ENCODE measurements at places on chromosomes 1 and 21. TPM values are rescaled to one million over a fixed set of nuclear protein-coding genes. Genes with fewer than 3 reads are reported as not detected.

DNA sequence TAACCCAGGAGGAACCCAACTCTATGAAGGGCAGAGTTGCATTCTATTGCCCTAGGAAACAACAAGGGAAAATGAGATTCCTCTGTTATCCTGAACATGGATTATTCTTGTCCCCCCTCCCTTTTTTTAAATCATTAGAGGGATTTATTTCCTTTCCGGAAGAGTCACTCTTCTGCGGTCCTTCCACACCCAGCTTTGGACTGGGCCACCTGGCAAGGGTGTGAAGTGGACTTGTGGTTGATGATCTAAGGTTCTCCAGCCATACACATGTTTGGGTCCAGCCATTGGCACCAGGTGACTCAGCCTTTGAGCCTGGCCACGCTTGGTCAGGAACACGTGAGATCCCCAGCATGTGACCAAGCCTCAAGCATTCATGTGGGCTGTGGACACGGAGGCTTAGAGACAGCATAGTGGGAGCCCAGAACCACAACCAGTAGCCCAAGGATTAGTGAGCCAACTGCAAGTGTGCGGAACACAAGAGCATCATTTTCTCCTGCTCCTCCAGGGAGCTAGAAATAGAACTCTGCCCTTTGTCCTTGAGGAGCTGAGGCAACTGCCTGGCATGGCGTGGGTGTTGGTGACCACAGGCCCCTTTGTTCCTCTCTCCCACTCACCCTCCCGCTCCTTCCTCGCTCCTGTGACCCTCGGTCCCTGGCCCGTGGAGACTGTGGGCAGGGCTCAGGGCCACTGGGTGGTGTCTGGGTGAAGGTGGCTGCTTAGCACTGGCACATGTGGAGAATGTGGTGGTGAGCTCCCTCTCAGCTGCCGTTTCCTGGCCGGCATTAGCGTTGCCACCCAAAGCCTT lies 50.1 kb downstream of the NENF start:
- H3K27me3 ChIP-seq, result no peaks in the 10 kb centered on the region
- H3K4me3 ChIP-seq, result no peak overlapping the region
- no peaks in the 10 kb centered on the region for H3K36me3 ChIP-seq

DNA sequence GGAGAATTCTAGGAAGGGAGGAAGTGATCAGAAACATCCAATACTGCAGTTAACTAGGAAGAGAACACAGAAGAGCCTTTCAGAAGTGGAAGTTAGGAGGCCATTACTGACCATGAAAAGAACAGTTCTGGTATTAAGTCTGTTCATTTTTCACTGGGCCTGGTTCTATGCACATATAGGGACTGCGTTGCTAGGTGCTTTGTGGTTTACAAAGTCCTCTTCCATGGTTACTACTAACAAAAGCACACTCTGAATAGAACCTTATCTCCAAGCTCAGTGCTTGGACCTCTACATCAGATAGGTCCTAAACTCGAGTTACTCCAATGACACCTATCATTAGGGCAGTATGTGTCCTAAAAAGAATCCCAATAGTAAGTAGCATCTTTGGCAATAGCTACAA lies 75.4 kb downstream of the RPAP2 start:
- H3K4me3 ChIP-seq, result no peak overlapping the region
- H3K4me1 ChIP-seq, result peaks cover 7% of the 10 kb centered on the region
- no peaks in the 10 kb centered on the region for H3K27me3 ChIP-seq
- H3K36me3 ChIP-seq, result peaks cover 12% of the 10 kb centered on the region
- H3K27ac ChIP-seq, result peak overlapping the region; percentile 22
- no peak for DNase-seq

The PAX7 gene
- total RNA-seq, result 0.07 TPM

DNA sequence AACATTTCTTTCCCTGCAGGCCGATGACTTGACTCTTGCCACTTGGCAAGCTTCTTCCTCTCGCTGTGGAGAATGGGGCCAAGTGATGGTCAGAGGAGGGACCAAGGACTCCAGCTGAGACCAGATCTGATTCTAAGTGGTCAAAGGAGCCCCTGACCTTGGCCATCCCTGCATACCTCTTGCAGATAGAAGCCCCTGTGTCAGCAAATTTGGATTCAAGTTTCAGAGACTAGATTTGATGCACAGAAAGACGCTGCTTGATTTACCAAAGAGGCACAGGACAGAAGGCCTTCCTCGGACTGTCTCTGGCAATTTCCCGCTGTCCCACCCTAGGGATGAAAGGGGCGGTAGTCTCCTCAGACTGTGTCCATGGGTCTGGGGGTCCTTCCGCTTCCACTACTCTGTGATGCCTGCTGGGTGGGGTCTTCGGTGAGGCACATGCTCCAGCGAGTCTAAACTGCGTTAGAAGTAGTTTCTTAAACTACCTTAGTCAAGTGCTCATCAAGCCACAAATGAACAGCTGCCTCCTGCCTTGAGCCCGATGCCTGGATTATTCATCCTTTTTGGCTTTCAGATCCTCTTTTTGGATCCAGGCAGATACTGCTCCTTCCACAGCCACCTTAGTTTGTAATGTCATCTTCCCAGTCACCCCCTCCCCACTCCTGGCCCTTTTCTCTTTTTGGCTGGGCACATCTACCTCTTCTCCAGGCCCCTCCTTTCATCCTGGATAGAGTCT lies 31.8 kb upstream of the RBM15 start:
- peaks cover 17% of the 10 kb centered on the region for H3K4me1 ChIP-seq
- no peak for DNase-seq
- no peaks in the 10 kb centered on the region for H3K36me3 ChIP-seq
- H3K27me3 ChIP-seq, result peaks cover 43% of the 10 kb centered on the region

The NCF2 gene
- total RNA-seq, result 0.47 TPM

The TLCD4 gene
- total RNA-seq, result 6.2 TPM

The TNFRSF18 gene
- 0.51 TPM for total RNA-seq

The INSRR gene
- total RNA-seq, result 0.45 TPM

- H3K4me3 ChIP-seq, result no peak overlapping the region
- peaks cover 4% of the 10 kb centered on the region for H3K36me3 ChIP-seq
- H3K4me1 ChIP-seq, result peaks cover 44% of the 10 kb centered on the region
- no peaks in the 10 kb centered on the region for H3K27me3 ChIP-seq
Observed at GRCh38 chr1:43834280-43835081, 99.1 kb upstream of the ARTN start.

GRCh38 chr1:246107516-246108277 lies 399.4 kb downstream of the SMYD3 start:
- H3K27me3 ChIP-seq, result no peaks in the 10 kb centered on the region
- DNase-seq, result no peak
- H3K36me3 ChIP-seq, result no peaks in the 10 kb centered on the region
- H3K4me3 ChIP-seq, result no peak overlapping the region

The KCNJ6 gene
- 0.02 TPM for total RNA-seq

DNA sequence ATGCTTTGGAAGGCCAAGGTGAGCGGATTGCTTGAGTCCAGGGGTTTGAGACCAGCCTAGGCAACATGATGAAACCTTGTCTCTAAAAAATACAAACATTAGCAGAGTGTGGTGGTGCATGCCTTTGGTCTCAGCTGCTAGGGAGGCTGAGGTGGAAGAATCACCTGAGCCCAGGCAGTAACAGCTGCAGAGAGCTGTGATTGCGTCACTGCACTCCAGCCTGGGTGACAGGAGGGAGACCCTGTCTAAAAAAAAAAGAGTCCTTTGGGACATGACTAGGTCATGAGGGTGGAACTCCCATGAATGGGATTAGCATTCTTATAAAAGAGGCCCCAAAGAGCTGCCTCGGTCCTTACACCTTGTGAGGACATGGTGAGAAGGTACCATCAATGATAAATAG lies 436.0 kb upstream of the NR5A2 start:
- H3K4me3 ChIP-seq, result no peak overlapping the region
- no peak overlapping the region for H3K27ac ChIP-seq
- no peaks in the 10 kb centered on the region for H3K36me3 ChIP-seq
- DNase-seq, result no peak

The AMY2B gene
- 12.6 TPM for total RNA-seq

The LRRC71 gene
- 0.34 TPM for total RNA-seq

The PRDX6 gene
- 211 TPM for total RNA-seq

The VHLL gene
- total RNA-seq, result not detected

The KLHDC7A gene
- total RNA-seq, result 0.04 TPM

GRCh38 chr1:40151457-40152079 lies 9.6 kb upstream of the RLF start:
- H3K27ac ChIP-seq, result no peak overlapping the region
- peaks cover 4% of the 10 kb centered on the region for H3K4me1 ChIP-seq
- no peak overlapping the region for H3K4me3 ChIP-seq
- H3K36me3 ChIP-seq, result no peaks in the 10 kb centered on the region
- no peak for DNase-seq
- H3K27me3 ChIP-seq, result peaks cover 34% of the 10 kb centered on the region

The CTSK gene
- total RNA-seq, result 27.5 TPM

GRCh38 chr21:37257967-37258877 lies 8.9 kb downstream of the VPS26C start:
- DNase-seq, result peak; percentile 74
- no peaks in the 10 kb centered on the region for H3K27me3 ChIP-seq
- H3K36me3 ChIP-seq, result no peaks in the 10 kb centered on the region
- H3K27ac ChIP-seq, result peak overlapping the region; percentile 95

The YOD1 gene
- total RNA-seq, result 9.6 TPM

The AGRN gene
- total RNA-seq, result 532 TPM

- no peaks in the 10 kb centered on the region for H3K4me1 ChIP-seq
- no peak overlapping the region for H3K27ac ChIP-seq
Observed at GRCh38 chr1:186620566-186621350, 59.5 kb downstream of the PTGS2 start.

- H3K36me3 ChIP-seq, result no peaks in the 10 kb centered on the region
- no peak overlapping the region for H3K27ac ChIP-seq
- no peaks in the 10 kb centered on the region for H3K27me3 ChIP-seq
- no peak for DNase-seq
Observed at GRCh38 chr1:237763751-237764150, 127.0 kb downstream of the ZP4 start.

DNA sequence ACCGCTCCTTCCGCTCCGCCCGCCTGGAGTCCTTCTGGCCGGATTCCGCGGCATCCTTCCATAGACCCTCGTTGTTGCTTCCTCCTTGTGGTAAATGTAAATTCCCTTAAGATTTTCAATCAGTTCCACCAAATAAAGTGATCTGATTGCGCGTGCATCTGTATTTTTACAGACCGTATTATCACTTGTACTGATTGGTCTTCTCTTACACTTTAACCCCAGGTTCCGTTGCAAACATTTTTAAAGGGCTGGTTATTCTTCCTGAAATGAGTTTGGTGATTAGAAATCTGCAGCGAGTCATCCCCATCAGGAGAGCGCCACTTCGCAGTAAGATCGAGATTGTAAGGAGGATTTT lies 483 bp downstream of the YBEY start:
- H3K27me3 ChIP-seq, result no peaks in the 10 kb centered on the region
- no peak for DNase-seq
- H3K27ac ChIP-seq, result peak overlapping the region; percentile 97

- no peak for DNase-seq
- no peaks in the 10 kb centered on the region for H3K36me3 ChIP-seq
- no peak overlapping the region for H3K27ac ChIP-seq
- no peaks in the 10 kb centered on the region for H3K27me3 ChIP-seq
- no peak overlapping the region for H3K4me3 ChIP-seq
- H3K4me1 ChIP-seq, result peaks cover 15% of the 10 kb centered on the region
Observed at GRCh38 chr1:230983811-230984210, 4.9 kb downstream of the ARV1 start.

GRCh38 chr1:22556391-22557104 lies 6.7 kb upstream of the EPHA8 start:
- H3K27ac ChIP-seq, result no peak overlapping the region
- H3K4me3 ChIP-seq, result no peak overlapping the region
- peaks cover 75% of the 10 kb centered on the region for H3K27me3 ChIP-seq
- H3K4me1 ChIP-seq, result peaks cover 17% of the 10 kb centered on the region
- DNase-seq, result no peak
- H3K36me3 ChIP-seq, result no peaks in the 10 kb centered on the region

The BRDT gene
- not detected for total RNA-seq

DNA sequence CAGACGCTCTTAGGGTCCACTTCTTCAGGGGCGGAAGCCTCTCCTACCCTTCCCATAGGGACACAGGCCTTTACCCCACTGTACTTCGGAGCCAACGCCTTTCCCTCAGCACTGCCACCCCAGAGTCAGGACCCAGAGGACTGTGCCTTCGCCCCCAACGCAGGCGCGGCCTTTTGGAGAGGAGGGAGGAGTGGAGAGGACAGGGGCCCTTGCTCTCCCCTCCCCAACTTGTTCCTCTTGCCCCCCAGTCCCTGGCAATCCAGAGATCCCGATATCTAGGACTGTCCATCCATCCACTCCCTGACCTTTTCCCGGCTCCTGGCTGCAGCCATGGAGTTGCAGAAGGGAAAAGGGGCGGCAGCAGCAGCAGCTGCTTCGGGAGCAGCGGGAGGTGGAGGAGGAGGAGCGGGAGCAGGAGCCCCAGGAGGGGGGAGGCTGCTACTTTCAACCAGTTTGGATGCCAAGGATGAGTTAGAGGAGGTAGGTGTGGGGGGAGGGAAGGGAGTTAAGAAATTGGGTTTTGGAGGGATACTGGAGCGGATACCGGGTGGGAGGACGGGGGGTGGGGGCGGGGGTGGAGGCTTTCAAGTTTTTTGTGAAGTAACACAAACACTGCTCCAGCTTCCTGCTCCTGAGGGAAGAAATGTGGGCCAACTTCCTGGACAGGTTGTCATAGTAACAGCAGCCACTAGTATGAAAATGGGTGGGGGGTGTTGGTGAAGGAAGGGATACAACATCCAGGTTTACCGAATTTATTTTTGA lies 636 bp downstream of the INTS3 start:
- peak overlapping the region; percentile 97 for H3K27ac ChIP-seq
- no peaks in the 10 kb centered on the region for H3K27me3 ChIP-seq
- DNase-seq, result peak; percentile 54
- peaks cover 22% of the 10 kb centered on the region for H3K4me1 ChIP-seq

GRCh38 chr1:41655632-41656031 lies 171.1 kb upstream of the EDN2 start:
- H3K4me1 ChIP-seq, result peaks cover 10% of the 10 kb centered on the region
- no peaks in the 10 kb centered on the region for H3K36me3 ChIP-seq
- peaks cover 20% of the 10 kb centered on the region for H3K27me3 ChIP-seq
- no peak overlapping the region for H3K4me3 ChIP-seq
- no peak for DNase-seq

GRCh38 chr1:154398678-154399077 lies 6.5 kb upstream of the IL6R start:
- H3K27me3 ChIP-seq, result peaks cover 19% of the 10 kb centered on the region
- H3K36me3 ChIP-seq, result no peaks in the 10 kb centered on the region
- no peaks in the 10 kb centered on the region for H3K4me1 ChIP-seq
- H3K27ac ChIP-seq, result no peak overlapping the region
- H3K4me3 ChIP-seq, result no peak overlapping the region

All from mesothelial cell of epicardium (in vitro differentiated cells).